ENCODE measurements at places on chromosomes 11 and 22. TPM values are rescaled to one million over a fixed set of nuclear protein-coding genes. Genes with fewer than 3 reads are reported as not detected.

DNA sequence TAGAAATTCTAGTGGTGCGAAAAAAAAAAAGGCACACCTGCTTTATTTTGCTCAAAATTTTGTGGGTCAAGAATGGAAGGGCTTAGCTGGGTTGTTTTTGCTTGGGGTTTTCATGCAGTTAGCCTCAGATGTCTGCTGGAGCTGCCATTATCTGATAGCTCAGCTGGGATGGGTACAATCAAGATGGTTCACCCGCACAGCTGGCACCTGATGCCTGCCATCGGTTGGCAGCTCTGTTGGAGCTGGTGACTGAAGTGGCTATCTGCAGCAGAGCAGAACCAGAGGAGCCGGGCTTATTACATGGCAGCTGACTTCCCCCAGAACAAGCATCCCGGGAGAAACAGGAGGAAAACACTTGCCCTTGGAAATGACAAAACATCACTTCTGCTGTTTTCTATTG lies 12.1 kb upstream of the ELFN2 start:
- DNase-seq = no peak

Gene OR6T1
- total RNA-seq = not detected

- no peak for DNase-seq
Measured at GRCh38 chr11:77223797-77224196, 77.7 kb downstream of the GDPD4 start.

Gene ZNF70
- total RNA-seq = 3.8 TPM

GRCh38 chr22:27318516-27318915 lies 483.0 kb downstream of the MN1 start:
- peak; percentile 46 for DNase-seq

DNA sequence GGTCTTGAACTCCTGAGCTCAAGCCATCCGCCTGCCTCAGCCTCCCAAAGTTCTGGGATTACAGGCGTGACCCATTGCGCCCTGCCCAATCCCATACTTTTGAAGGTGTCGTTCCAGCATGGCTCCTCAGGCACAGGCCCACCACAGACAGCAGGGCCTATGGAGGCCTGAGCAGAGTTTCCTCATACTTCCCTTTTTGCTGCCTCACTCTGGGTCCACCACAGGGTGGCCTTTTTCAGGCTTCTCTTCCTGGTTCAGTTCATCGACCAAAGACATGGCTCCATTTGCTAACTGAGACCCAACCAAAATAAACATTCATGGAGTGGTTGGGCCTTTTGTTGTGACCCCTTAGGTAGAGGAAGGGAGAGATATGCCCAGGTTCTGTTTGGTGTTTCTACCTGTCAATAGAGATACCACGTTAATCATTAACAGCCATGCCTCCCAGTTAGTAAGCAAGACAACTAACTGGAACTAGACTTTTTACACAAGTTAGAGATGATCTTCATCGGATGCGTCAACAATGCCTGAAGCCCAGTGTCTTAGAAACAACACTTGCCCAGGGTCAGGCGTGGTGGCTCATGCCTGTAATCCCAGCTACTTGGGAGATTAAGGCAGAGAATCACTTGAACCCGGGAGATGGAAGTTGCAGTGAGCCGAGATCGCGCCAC lies 35.1 kb downstream of the TRIOBP start:
- DNase-seq = no peak

DNA sequence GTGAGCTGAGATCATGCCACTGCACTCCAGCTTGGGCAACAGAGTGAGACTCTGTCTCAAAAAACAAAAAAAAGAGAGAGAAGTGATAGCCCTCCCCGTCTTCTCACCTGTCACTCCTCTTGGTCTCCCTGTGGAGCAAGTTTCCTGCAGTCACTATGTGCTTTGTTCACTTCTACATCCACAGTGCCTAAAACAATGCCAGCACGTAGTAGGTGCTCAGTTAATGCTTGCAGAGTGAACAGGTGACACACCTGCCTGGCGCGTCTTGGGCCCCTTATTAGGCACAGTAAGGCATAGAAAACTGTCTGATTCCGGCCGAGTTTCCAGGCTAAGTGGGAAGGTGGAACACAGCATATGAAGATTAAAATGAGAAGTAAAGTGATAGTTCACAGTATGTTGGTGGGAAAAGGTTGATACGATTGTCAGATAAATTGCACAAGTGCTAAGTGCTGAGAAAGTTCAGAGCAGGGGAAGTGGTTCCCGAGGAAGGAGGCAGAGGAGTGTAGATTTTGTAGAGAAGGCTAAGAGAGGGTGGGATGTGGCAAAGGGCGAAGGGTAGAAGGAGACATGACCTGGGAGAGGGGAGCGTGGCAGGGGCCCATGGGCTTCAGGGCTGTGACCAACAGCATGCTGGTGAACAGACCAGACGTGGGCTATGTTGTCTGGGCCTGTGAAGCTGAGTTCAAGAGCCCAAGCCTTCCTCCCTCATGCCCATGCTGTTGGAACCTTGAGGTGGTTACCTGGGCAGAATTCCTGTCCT lies 41.9 kb downstream of the BCR start:
- no peak for DNase-seq

DNA sequence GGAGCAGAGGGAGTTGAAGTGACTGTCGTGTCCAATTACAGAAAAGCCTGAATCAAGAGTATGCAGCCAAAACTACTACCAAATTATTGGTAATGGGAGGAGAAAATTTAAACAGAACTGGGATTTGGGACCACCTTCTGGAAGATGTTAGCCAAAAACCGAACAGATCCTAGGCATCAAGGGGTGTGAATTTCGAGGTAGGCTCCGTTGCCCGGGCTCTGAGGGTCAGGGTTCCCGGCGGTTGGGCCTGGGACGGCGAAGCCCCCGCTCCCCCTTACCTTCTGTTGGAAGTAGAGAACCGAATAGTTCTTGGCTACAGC lies 313 bp downstream of the PRCP start:
- DNase-seq = no peak

- peak; percentile 16 for DNase-seq
Measured at GRCh38 chr11:114705280-114706024, 27.1 kb downstream of the NXPE2 start.

Gene SLC29A2
- total RNA-seq = 13.5 TPM

- DNase-seq = peak; percentile 67
Measured at GRCh38 chr11:69463181-69463994, 18.1 kb upstream of the LINC01488 start.
